NCI-H146 (cell line): ENCODE measurements at places on chromosomes 3 and 15.

- DNase-seq, result peak; percentile 36
These were observed 119.9 kb downstream of the DGKG start for GRCh38 chr3:186241910-186242821.

- no peak for DNase-seq
These were observed 5.1 kb downstream of the GPR176 start for GRCh38 chr15:39914977-39915376.

GRCh38 chr15:91469632-91470567 is 369.8 kb downstream of the SV2B start:
- no peak for DNase-seq

DNA sequence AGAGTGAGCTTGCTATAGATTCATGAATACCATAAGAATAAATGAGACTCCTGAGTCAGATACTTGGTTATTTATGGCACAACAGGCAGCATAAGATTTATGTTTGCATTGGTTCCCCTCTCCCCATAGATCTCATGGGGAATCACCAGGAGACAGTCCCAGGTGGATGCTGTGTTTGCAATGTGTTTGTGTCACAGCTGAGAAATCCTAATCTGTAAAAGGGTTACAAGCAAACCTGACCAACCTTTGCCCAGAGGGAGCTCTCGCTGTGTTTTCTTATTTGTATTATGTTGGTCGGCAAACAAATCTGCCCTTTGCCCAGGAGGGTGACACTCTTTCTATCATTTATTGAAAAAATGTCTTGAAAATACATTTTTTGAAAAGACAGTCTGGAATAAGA is 236.2 kb downstream of the ZPLD1 start:
- peak; percentile 44 for DNase-seq

DNA sequence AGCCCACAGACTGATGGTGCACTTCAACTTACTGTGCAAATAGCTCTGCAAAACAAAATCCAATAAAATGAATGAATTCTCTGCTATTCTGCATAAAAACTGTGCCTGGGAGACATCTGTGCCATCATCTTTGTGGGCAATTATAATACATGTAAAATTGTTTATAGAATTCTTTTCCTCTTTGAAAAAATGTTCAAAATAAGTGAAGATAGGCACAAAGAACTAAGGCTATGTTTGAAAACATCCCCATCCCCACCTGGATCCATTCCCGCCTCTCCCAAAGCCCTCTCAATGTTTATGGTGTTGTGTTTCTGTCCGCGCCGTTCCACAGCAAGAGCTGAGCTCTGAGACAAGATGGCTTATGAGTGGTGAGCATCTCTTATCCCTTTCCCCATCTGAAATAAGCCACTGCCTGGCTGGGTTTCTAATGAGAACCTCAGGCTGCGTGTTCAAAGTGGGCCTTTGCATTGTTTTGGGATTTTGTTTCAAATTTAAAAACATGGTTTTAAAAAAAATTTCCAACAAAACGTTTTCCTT is 22.4 kb upstream of the SNRPA1 start:
- no peak for DNase-seq

DNA sequence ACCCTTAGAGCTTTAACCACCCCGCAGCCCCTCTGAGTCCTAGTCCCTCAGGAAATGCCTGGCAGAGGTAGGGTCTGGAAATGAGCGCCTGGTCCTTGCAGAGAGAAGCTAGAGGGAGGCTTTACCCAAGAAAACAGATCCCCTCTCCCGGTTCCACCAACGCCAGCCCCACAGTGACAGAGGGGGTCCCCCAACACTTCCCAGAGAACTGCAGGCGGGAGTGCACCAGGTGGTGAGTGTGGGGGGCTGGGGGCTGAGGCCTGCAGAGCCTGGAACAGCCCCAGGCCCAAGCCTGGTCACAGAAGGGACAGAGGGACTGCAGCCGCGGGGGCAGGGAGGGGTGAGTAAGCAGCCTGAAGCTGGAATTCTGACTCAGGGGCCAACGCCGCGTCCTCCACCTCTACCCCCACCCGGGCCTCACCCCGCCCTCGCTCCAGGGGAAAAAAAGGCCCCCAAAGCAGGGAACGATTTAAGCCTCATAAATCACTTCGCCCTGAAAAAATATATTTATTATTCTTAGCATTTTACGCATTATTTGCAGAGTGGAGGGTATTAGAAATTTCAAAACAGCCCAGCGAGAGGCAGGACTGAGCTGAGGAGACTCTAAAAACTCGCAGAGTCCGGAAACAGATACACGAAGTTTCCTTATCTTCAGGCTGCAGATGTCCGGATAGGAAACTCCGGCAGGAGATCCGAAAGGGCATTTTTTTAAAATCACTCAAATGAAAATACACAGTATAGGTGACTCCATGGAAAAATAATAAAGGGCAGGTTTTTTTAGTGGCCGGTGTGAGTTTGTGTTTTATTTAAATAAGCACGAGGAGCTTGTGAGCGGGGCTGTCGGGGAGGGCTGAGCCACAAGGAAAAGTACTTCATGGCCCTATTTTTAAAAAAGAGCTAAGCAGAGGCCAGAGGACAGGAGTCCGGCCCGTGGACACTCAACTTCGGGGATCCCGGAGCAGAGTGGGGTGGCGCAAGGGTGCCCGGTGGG is 10.0 kb downstream of the GATA2 start:
- no peak for DNase-seq
